ENCODE measurements at places on chromosomes 5 and 9.

- no peak for DNase-seq
These were observed 40.9 kb downstream of the STX17 start for GRCh38 chr9:99947395-99947794.

DNA sequence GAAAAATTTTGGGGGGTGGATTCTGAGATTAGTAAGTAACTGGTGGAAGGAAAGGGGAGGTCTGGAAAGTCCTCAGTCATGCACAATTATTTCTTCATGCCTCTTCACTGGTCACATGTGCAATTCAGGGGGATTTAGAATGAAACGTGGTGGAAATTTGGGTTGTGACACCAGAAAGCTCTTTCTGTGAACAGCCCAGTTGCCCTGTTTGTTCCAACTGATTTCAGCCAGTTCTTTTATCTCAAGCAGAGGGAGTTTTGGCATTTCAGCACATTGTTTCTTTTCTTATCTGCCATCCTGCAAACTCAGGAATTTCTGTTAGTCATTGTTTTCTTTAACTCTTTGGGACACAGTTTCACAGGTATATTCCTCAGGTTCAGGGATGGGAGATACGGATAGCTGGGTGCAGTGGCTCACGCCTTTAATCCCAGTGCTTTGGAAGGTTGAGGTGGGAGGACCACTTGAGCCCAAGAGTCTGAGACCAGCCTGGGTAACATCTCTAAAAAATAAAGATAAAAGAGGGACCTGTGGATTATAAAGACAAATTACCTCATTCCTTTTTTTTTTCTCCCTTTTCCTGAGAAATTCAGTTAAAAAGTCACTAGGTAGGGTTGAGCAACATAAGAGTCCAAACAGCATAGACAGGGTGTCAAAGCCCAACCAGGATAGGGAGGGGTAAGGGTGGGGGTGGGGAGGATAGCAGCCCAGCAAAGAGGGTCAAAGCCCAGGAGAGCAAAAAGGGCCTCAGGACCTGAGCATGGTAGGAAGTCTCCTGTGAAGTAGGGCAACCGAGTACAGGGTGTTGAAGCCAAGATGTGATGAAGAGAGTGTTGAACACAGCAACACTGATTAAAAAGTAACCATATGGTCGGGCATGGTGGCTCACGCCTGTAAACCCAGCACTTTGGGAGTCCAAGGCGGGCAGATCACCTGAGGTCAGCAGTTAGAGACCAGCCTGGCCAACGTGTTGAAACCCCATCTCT is 5.4 kb upstream of the B4GALT1 start:
- no peak for DNase-seq

- DNase-seq, result no peak
These were observed 224.6 kb downstream of the GABBR2 start for GRCh38 chr9:98484162-98484561.

DNA sequence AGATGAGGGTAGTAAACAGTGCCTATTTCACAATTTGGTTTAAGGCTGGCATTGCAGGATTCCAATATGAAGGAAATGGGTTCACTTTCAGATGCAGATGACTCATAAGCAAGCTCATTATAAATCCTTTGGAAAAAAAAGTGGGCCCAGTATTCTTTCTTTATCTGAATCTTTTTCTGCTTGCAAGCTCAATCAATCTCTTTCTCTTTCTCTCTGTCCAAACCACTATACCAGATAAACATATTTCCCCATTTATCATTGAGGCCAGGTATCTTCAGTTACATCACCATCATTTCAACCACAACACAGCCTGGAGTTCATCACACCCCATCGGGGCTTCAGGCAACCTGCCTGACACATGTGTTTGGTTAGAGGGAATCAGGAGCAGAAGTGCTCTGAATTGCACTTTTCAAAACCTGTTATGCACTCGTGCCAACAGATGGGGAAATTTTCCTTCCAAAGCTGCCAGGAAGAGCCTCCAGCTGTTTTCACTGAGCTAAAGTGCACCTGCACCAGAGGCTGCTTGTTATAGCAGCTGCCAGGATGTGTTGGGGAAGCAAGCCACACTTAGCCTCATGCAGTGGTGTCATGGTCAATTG is 30.0 kb upstream of the MAMDC2 start:
- DNase-seq, result no peak

- DNase-seq, result no peak
These were observed 106.5 kb downstream of the FANCC start for GRCh38 chr9:95211028-95211427.

DNA sequence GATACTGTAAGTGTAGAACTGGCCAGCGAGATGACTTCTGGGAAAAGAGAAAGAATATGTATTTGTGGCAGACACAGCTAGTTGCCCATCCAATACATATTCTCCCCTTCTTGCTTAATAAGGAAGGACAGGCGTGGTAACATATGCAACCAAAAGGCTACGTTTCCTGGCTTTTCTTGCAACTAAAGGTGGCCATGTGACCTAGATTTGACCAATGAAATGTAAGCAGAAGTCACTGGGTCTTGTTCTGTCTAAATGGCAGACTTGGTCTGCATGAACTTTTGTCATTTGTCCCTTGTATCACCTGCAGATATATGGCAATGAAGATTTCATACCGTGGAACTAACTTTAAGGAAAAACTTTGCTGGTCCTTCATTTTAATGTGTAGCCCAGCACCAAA is 183.8 kb downstream of the CDH12 start:
- DNase-seq, result no peak

DNA sequence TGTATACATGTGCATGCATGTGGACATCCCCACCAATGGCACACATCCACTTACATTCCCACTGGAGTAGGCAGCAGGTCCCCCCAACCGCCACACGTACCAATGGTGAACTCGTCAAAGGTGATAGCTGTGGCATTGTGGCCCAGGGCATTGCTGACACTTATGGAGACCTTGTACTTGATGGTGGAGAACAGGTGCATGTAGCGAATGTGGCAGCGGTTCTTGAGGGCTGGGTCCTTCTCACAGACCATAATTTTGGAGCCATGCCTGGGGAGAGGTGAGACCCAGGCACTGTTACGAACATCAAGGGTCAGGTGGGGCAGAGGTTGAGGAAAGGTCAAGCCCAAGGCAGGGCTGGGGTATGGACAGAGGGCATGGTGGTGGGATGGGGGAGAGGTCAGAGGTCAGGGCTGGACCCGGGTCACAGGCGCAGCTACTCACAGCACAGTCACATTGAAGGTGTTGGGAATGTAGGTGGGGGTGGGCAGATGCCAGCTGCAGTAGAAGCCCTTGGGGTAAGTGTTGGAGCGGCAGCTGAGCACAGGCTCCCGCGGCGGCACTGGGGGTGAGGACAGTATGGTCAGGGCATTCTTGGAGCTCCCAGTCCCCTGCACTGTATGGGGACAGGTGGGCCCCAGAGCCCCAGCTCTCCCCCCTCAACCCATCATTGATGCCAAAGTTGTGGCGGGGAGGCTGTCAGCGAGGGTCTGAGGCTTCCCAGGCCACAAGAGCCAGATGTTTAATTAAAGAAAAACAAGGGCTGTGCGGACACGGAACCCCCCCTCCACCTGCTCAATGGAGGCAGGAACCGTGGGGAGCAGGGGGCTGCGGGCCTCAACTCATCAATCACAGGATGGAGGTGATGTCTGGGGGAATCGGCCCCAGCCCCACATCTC is 31.9 kb downstream of the CNTFR start:
- peak; percentile 35 for DNase-seq

GRCh38 chr5:31436851-31437250 is 95.0 kb downstream of the DROSHA start:
- no peak for DNase-seq

DNA sequence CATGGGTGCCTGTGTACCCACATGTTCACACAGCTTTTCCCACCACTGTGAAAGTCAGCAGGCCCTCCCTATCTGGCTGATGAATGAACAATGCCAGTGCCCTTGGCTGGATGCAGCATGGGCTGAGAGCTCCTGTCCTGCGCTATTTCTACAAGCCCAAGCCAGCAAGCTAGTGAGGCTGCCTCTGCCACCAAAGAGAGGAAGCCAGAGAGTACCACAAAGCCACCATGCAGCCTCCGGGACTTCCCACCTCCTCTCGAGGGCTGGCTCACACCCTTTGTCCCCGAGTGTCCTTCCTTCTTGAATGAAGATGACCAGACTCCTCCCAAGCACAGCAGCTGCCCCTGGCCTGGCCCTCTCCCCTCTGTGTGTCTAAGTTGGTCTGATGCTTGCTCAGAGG is 76.5 kb downstream of the SH3PXD2B start:
- DNase-seq, result no peak

DNA sequence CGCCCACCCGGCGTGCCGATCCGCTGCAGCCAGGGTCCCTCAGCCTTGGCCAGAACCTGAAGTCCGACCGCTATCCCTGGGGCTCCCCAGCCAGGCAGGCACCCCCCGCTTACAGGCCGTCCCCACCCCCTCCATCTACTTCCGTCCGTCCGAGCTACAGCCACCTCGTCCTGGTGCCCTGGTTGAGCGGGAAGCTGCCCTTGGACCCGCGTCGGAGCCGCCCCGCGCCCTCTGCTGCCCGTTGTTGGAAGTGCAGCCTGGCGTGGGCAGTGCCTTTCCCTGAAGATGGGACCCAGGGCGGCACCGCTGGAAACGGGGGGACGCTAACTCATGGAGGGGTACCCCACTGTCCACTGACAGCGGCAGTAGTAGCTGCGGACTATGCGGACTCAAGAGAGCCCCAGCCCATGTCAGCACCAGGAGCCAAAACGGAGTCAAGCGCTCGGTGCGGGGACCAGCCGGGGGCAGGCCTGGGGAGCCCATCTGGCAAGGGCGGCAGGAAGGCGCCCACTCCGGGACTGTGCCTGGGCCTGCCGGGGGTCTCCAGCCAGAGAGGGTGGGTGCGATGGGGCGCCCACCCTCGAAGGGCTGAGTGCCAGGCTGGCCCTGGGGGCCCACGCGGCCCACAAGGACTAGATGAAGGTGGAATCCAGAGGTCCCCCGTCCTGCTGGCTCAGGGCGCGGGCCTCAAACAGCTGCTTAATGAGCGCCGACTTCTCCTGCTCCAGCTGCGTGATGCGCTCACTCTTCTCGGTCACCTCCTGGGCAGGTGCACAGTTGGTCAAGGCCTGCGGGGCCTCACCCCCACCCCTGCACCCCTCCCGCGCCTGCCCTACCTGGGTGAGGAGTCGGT is 6.1 kb downstream of the SAPCD2 start:
- no peak for DNase-seq

GRCh38 chr9:83996126-83996525 is 15.5 kb downstream of the RMI1 start:
- DNase-seq, result no peak

DNA sequence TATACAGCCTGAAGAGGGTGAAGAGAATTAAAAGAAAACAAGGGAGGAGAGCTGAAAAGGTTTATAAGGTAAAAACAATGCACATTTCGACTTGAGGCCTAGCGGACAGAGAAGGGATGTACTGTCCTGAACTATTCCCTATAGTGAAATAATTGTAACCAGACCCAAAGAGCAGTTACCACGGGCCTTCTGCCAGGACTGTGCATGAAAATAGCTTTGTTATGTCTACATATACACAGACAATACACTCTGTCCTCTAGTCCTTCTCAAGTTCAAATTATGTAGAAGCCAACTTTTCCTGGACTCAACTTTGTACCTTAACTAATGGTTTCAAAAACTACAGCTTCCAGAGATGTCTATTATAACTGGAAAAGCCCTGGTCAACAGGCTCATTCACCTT is 223.7 kb downstream of the PCSK5 start:
- no peak for DNase-seq

DNA sequence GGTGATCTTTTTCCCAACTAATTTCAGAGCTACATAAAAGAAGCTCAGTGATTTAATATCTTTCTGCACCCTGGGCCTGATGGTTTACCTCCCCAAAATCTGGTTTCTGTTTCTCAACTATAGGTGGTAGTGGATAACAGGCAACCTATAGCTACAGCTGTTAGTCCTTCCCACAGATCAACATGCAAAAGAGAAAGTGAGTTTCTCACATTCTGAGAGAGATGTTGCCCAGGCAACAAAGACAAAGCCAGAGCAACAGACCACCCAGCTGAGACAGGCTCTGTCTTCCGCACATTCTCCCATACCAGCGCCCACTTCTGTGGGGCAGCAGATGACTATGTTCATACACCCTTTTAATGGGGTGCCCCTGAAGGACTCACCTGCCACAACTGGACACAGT is 40.7 kb upstream of the PPP2R2B start:
- no peak for DNase-seq

GRCh38 chr5:23461576-23461975 is 45.8 kb upstream of the PRDM9 start:
- DNase-seq, result no peak

GRCh38 chr9:127058645-127059021 is 63.8 kb downstream of the ANGPTL2 start:
- DNase-seq, result no peak

DNA sequence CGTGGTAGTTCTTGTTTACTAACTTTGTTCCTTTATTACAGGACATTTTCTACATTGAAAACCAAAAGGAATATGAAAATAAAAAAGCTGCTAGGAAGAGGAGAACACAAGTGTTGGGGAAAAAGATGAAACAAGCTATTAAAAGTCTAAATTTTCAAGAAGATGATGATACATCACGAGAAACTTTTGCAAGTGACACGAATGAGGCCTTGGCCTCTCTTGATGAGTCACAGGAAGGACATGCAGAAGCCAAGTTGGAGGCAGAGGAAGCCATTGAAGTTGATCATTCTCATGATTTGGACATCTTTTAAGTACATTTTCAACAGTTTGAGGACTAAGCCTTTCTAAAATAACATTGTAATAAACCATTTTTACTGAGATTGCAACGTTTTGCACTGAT is 23.8 kb downstream of the PHAX start:
- no peak for DNase-seq

- no peak for DNase-seq
These were observed 13.6 kb downstream of the TDRD7 start for GRCh38 chr9:97425336-97425972.

- no peak for DNase-seq
These were observed 39.8 kb upstream of the DAP start for GRCh38 chr5:10800852-10801251.

- DNase-seq, result no peak
These were observed 607.4 kb upstream of the ADAMTS16 start for GRCh38 chr5:4532705-4533080.

GRCh38 chr9:110142868-110143481 is 65.0 kb downstream of the C9orf152 start:
- no peak for DNase-seq

DNA sequence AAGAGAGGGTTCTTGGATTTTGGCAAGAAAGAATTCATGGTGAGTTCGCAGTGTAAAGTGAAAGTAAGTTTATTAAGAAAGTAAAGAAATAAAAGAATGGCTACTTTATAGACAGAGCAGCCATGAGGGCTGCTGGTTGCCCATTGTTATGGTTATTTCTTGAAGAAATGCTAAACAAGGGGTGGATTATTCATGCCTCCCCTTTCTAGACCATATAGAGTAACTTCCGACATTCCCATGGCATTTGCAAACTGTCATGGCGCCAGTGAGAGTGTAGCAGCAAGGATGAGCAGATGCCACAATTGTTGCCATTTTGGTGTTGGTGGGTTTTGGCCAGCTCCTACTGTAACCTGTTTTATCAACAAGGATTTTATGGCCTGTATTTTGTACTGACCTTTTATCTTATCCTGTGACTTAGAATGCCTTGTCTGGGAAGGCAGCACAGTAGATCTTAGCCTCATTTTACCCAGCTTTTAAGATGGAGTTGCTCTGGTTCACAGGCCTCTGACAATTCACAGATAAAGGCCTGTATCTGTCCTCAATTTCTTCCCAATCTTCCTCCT is 1026.1 kb upstream of the DMAC1 start:
- DNase-seq, result no peak

Data from RWPE2 (cell line).